ENCODE measurements at places on chromosomes 12 and 14. TPM values are rescaled to one million over a fixed set of nuclear protein-coding genes. Genes with fewer than 3 reads are reported as not detected.
A peak's percentile ranks its signal among the peaks of the same experiment; 100 is the strongest.

The SERPINA6 gene
- not detected for total RNA-seq

The DNAI7 gene
- 0.18 TPM for total RNA-seq

The SRRM4 gene
- total RNA-seq = not detected

The PLEK2 gene
- total RNA-seq = not detected

The ZBTB25 gene
- 31.4 TPM for total RNA-seq

The CACNA1C gene
- 0.14 TPM for total RNA-seq

The CLEC14A gene
- total RNA-seq = not detected

The PELI2 gene
- 1.2 TPM for total RNA-seq

The P2RX2 gene
- total RNA-seq = not detected

The GZMB gene
- 2,662 TPM for total RNA-seq

DNA sequence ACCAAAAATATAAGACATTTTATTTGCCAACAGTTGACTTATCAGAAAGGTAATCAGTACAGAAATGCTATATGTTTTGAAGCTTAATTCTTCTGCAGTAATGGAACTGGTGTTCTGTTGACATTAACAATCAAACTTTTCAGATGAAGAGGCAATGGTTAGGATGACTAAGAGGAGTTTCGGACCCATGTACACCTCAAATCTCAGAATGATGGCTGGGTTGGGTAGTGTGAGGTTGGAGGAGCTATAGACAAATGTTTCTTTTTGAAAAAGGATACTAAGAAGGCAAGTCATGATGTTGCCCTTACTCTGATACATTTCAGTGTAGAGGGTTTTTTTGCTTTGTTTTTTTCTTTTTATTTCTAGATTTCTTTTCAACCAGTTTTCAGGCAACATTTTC, 66.9 kb downstream of the KNTC1 start:
- no peaks in the 10 kb centered on the region for H3K27me3 ChIP-seq
- H3K27ac ChIP-seq = peak overlapping the region; percentile 5
- DNase-seq = no peak
- peaks cover 22% of the 10 kb centered on the region for H3K4me1 ChIP-seq
- H3K36me3 ChIP-seq = peaks cover 50% of the 10 kb centered on the region

GRCh38 chr12:93698307-93699092, 21.3 kb downstream of the CRADD start:
- H3K36me3 ChIP-seq = peaks cover 3% of the 10 kb centered on the region
- peaks cover 4% of the 10 kb centered on the region for H3K4me1 ChIP-seq
- H3K27ac ChIP-seq = no peak overlapping the region
- no peak for DNase-seq
- H3K4me3 ChIP-seq = no peak overlapping the region
- no peaks in the 10 kb centered on the region for H3K27me3 ChIP-seq

- no peaks in the 10 kb centered on the region for H3K36me3 ChIP-seq
- H3K4me3 ChIP-seq = no peak overlapping the region
- no peak overlapping the region for H3K27ac ChIP-seq
- H3K4me1 ChIP-seq = no peaks in the 10 kb centered on the region
- peaks cover 17% of the 10 kb centered on the region for H3K27me3 ChIP-seq
Observed at GRCh38 chr14:99724196-99724891, 40.2 kb downstream of the CYP46A1 start.

GRCh38 chr12:28938581-28939235, 210.4 kb upstream of the FAR2 start:
- no peaks in the 10 kb centered on the region for H3K27me3 ChIP-seq
- no peaks in the 10 kb centered on the region for H3K4me1 ChIP-seq
- no peaks in the 10 kb centered on the region for H3K36me3 ChIP-seq
- H3K4me3 ChIP-seq = no peak overlapping the region

DNA sequence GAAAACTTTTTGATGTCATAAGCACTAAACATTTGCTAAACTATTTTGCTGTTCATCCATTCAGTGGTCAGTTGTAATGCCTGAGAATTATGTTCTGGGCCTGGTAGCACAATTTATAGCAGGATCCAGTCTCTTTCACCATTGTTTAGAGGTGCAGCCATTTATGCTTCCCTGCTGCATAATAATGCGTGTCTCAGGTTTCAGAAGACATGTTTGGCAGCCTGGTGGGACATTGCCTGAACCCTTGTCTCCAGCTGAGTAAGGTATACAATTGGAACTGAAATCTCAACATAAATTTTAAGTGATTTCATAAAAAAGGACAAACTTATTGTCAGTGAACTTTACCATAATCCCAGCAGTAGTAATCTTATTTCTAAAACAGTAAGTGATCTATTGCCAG, 94.8 kb downstream of the POLR3B start:
- no peak for DNase-seq
- no peak overlapping the region for H3K27ac ChIP-seq
- H3K27me3 ChIP-seq = no peaks in the 10 kb centered on the region
- no peaks in the 10 kb centered on the region for H3K4me1 ChIP-seq

- no peak overlapping the region for H3K4me3 ChIP-seq
- H3K36me3 ChIP-seq = peaks cover 7% of the 10 kb centered on the region
- H3K27me3 ChIP-seq = no peaks in the 10 kb centered on the region
Observed at GRCh38 chr12:112218150-112218549, 92.8 kb downstream of the TRAFD1 start.

GRCh38 chr12:19574601-19575000, 135.3 kb downstream of the AEBP2 start:
- H3K4me3 ChIP-seq = no peak overlapping the region
- H3K4me1 ChIP-seq = peaks cover 5% of the 10 kb centered on the region
- peaks cover 4% of the 10 kb centered on the region for H3K36me3 ChIP-seq
- H3K27ac ChIP-seq = no peak overlapping the region
- DNase-seq = no peak

- no peak overlapping the region for H3K4me3 ChIP-seq
- no peaks in the 10 kb centered on the region for H3K4me1 ChIP-seq
- H3K36me3 ChIP-seq = no peaks in the 10 kb centered on the region
- peak; percentile 85 for DNase-seq
Observed at GRCh38 chr14:100850841-100851585, 25.1 kb downstream of the MEG3 start.

DNA sequence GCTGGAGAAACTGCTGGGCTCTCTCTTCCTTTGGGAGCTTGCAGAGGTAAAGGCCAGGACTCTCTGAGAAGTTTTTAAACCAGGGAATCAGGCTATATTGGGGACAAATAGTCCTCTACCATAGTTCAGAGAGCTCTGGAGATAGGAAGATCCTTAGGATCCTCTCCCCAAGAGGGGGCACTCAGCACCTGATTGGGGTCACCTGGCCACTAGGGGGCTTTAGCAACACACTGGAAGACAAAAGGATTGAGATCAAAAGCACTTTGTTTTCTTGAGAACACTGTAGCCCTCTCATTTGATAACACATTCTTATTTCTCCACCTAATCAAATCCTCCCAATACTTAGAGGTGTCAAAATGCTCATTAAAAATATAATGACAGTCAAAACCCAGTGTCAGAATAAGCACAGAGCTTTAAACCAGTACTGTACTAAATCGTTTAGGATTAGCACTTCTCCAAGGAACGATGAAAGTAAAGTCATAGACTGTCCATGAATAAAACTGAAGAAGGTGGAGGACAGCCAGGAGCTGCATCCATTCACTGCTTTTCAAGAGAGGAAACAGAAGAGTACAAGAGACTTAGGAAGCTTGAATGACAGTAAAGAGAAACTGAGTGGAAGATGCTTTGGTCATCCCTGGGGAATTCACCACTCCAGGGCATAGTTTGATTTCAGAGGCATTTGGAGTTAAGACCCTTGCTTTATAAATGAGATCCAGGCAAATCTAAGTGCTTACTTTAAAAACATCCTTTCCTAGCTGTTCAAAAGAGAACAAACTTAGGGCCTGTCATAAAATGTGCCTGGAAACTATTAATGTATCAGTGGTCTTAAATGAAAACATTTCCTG, 26.5 kb downstream of the BMP4 start:
- H3K4me3 ChIP-seq = no peak overlapping the region
- no peaks in the 10 kb centered on the region for H3K36me3 ChIP-seq
- no peak overlapping the region for H3K27ac ChIP-seq
- peaks cover 8% of the 10 kb centered on the region for H3K27me3 ChIP-seq
- no peaks in the 10 kb centered on the region for H3K4me1 ChIP-seq

GRCh38 chr12:110431957-110432587, 18.1 kb downstream of the ARPC3 start:
- H3K36me3 ChIP-seq = peaks cover 23% of the 10 kb centered on the region
- H3K27me3 ChIP-seq = no peaks in the 10 kb centered on the region
- no peak overlapping the region for H3K4me3 ChIP-seq
- peak; percentile 55 for DNase-seq

GRCh38 chr14:95701846-95702221, 12.1 kb downstream of the TCL1A start:
- no peaks in the 10 kb centered on the region for H3K4me1 ChIP-seq
- no peak for DNase-seq

DNA sequence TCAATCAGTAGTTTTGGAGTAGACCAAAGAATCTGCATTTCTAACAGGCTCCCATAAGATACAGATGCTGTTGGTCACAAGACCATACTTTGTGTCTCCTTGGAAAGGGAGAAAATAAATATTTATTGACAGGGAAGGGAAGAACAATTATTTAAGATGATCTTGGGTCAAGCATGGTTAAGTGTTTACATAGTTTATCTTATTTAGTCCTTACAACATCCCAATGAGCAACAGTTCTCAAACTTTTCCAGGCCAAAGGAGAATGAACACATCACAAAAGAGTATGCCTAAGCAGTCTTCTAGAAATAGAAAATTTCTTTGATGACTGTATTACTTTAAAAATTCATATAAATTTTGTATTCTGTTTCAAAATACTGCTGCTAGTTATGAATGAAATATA, 8.8 kb downstream of the LPCAT3 start:
- no peaks in the 10 kb centered on the region for H3K27me3 ChIP-seq
- peaks cover 11% of the 10 kb centered on the region for H3K4me1 ChIP-seq
- H3K27ac ChIP-seq = no peak overlapping the region
- DNase-seq = no peak

GRCh38 chr12:48993787-48994186, 5.4 kb downstream of the DDN start:
- no peak overlapping the region for H3K4me3 ChIP-seq
- H3K4me1 ChIP-seq = peaks cover 19% of the 10 kb centered on the region
- H3K36me3 ChIP-seq = no peaks in the 10 kb centered on the region
- peaks cover 67% of the 10 kb centered on the region for H3K27me3 ChIP-seq
- no peak for DNase-seq
- no peak overlapping the region for H3K27ac ChIP-seq

- H3K4me1 ChIP-seq = peaks cover 29% of the 10 kb centered on the region
- H3K36me3 ChIP-seq = no peaks in the 10 kb centered on the region
- peak; percentile 43 for DNase-seq
- no peak overlapping the region for H3K27ac ChIP-seq
- peaks cover 56% of the 10 kb centered on the region for H3K27me3 ChIP-seq
Observed at GRCh38 chr12:94100211-94100627, 48.2 kb upstream of the PLXNC1 start.
